Thymus (tissue), 14 donors: ENCODE measurements at places on chromosomes 2 and 18. TPM values are rescaled to one million over a fixed set of nuclear protein-coding genes. Genes with fewer than 3 reads are reported as not detected.

DNA sequence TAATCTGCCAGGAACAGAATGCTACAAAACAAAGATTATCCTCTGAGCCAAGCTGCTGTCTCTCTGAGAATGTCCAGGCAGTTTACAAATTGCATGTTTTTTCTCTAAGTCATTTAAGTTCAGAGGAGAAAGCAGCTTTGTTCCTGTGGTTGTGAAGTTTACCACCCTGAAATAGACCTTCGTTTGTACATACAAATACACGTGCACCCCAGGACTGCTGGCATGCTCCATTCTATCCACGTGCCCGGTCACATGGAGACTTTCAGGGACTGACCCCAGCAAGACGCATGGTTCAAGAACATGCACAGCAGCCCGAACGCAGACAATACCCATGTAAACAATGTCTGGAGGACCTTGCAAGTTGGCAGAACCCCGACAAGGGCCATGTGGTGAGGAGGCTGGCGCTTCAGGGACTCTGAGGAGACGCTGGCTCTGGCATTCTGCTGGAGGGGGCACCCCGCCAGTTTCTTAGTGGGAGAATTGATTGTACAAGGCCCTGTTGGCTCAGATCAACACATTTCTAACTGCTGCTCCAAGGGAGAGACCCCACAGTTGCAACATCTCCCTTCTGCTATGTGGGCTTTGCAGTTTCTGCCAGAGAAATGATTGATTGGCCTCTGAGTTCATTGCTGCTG, 33.3 kb downstream of the FAM178B start:
- H3K27me3 ChIP-seq = peaks cover 71% of the 10 kb centered on the region
- peaks cover 29% of the 10 kb centered on the region for H3K4me1 ChIP-seq
- H3K4me3 ChIP-seq = no peak overlapping the region
- no peak overlapping the region for H3K27ac ChIP-seq

DNA sequence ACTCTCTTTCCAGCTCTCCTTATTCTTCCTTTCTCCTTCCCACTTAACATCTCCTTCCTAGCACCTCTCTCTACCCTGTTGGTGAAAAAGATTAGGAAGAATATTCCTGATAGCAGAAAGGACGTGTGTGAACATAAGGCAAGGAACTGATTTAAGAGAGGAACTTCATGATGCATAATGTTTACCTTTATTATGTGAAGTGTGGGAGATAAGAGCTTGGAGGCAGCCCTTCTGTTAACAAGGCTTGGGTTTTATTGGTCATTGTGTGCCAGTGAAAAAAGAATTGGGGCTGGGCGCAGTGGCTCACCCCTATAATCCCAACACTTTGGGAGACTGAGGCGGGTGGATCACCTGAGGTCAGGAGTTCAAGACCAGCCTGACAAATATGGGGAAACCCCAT, 34.4 kb downstream of the KCNJ13 start:
- H3K4me3 ChIP-seq = no peak overlapping the region
- DNase-seq = no peak
- H3K27me3 ChIP-seq = no peaks in the 10 kb centered on the region
- H3K4me1 ChIP-seq = no peaks in the 10 kb centered on the region
- no peak overlapping the region for H3K27ac ChIP-seq

- H3K4me3 ChIP-seq = no peak overlapping the region
- no peak overlapping the region for H3K27ac ChIP-seq
- no peaks in the 10 kb centered on the region for H3K4me1 ChIP-seq
- H3K27me3 ChIP-seq = no peaks in the 10 kb centered on the region
- DNase-seq = no peak
Observed at GRCh38 chr2:65532937-65533336, 100.5 kb upstream of the SPRED2 start.

DNA sequence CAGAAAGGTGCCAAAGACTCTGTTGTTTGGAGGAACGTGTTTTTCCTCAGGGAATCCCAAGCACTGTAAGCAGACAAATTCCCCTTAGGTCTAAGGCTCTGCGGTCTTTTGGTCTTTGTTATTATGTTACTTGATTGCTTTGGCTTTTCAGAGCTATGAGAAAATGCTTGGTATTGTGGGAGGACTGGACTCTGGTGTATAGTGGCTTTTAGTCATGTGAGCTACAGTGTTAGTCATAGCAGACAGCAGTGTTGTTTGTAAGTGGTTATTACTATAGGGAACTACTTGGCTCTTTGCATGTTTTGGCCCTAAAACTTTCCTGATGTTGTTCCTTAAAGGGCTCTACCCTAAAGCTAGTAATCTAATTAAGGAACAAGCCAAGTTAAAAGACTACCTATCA, 956.2 kb upstream of the LRATD1 start:
- H3K27me3 ChIP-seq = no peaks in the 10 kb centered on the region
- no peaks in the 10 kb centered on the region for H3K4me1 ChIP-seq
- H3K36me3 ChIP-seq = no peaks in the 10 kb centered on the region
- DNase-seq = no peak

- H3K4me3 ChIP-seq = no peak overlapping the region
- no peaks in the 10 kb centered on the region for H3K27me3 ChIP-seq
- no peak overlapping the region for H3K27ac ChIP-seq
- peaks cover 2% of the 10 kb centered on the region for H3K4me1 ChIP-seq
Observed at GRCh38 chr2:189763908-189764661, 1.5 kb upstream of the OSGEPL1 start.

DNA sequence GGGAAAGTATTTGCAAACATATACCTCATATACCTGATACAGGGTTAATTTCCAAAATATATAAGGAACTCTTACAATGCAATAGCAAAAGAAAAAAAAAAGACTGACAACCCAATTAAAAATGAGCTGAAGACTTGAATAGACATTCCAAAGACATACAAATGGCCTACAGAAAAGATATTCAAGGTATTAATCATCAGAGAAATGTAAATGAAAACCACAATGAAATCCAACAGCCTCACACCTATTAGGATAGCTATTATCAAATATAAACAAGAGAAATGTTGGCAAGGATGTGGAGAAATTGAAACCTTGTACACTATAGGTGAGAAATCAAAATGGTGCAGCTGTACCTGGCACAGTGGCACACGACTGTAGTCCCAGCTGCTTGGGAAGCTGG, 25.7 kb downstream of the NR4A2 start:
- no peak for DNase-seq
- H3K36me3 ChIP-seq = no peaks in the 10 kb centered on the region

DNA sequence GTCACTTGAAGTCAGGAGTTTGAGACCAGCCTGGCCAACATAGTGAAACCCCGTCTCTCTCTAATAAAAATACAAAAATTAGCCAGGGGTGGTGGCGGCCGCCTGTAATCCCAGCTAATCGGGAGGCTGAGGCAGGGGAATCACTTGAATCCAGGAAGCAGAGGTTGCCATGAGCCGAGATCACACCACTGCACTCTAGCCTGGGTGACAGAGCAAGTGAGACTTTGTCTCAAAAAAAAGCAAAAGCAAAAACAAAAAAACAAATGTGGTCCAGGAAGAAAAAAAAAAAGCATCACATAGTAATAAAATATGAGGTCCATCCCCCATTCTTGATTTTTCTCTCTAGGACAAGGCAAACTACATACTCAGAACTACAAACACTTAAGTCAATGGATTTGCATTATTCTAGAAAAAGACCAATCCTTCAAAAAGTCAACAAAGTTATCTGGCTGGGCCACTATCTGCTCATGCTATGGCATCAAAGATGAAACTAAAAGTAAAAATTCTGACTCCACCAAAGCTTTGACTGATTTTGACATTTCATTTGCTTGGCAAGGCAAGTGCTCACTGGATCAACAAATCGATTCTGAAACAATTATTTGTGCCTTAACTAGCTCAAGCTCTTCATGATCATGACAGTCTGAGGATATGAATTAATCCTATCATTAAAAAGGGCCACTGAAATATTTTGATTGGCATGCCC, 28.4 kb downstream of the MEX3C start:
- H3K27ac ChIP-seq = no peak overlapping the region
- H3K36me3 ChIP-seq = no peaks in the 10 kb centered on the region
- no peaks in the 10 kb centered on the region for H3K4me1 ChIP-seq
- no peaks in the 10 kb centered on the region for H3K27me3 ChIP-seq

- no peaks in the 10 kb centered on the region for H3K36me3 ChIP-seq
- H3K27me3 ChIP-seq = no peaks in the 10 kb centered on the region
- H3K4me1 ChIP-seq = no peaks in the 10 kb centered on the region
- H3K4me3 ChIP-seq = no peak overlapping the region
Observed at GRCh38 chr18:77023102-77023782, 109.3 kb downstream of the MBP start.

- DNase-seq = no peak
- no peak overlapping the region for H3K4me3 ChIP-seq
- H3K36me3 ChIP-seq = no peaks in the 10 kb centered on the region
- H3K4me1 ChIP-seq = no peaks in the 10 kb centered on the region
Observed at GRCh38 chr2:219702796-219703545, 75.5 kb downstream of the SLC4A3 start.

XDH gene
- 0.19 TPM for total RNA-seq

SPDYA gene
- total RNA-seq = 0.47 TPM

MATN3 gene
- 0.05 TPM for total RNA-seq
